Stimulated activated CD8-positive, alpha-beta memory T cell treated with anti-CD3 and anti-CD28 coated beads, Interleukin-15, amount 100 ng/mL, for 4 hours (primary cell): ENCODE measurements at places on chromosomes 6 and 20.

DNA sequence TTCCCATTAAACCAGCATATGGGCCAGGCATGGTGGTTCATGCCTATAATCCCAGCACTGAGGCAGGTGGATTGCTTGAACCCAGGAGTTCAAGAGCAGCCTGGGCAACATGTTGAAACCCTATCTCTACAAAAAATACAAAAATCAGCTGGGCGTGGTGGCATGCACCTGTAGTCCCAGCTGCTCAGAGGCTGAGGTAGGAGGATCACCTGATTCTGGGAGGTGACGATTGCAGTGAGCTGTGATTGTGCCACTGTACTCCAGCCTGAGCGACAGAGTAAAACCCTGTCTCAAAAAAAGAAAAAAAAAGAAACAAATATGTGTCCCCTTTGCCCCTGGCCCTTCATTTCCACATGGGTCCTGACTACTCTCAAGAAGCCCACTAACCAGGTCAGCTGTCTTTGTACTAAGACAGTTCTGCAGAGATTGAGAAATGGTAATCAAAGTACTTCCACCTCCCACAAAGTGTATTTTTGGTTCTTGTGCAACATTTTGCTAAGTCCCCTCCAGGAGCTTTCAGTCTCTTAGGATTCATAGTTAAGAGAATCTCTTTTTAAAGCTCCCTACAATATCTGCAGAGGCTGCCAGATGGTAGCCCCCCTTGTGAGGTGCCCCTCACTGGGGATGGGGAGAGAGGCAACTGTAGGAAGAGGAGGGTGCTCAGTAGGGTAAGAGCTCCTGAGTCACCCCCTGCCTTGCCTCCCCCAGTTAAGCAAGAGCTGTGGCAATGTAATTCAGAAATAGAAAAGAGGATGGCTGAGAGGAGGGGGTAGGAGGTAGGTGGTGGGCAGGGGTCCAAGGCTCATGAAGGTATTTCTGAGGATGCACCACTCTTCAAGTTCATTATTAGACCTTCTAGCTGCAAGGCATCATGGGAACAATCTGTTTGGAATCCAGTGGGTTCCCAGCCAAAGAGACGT, 16.5 kb upstream of the WFDC2 start:
- DNase-seq, result no peak

DNA sequence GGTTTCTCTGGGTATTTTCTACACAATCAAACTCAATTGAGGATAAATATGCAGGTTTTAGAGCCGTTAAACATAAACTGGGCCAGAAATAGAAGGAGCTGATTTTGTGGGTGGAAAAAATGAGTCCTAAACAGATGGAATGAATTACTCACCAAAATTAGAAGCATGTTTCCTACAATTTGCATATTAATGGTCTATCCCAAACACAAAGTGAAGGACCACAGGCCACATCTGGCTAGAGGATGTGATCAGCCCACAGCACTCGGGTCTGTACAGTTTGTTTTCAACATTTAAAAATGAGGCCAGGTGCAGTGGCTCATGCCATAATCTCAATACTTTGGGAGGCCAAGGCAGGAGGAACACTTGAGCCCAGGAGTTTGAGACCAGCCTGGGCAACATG, 296.3 kb downstream of the PREX1 start:
- DNase-seq, result no peak

GRCh38 chr6:130945401-130945919, 117.6 kb downstream of the EPB41L2 start:
- DNase-seq, result no peak

DNA sequence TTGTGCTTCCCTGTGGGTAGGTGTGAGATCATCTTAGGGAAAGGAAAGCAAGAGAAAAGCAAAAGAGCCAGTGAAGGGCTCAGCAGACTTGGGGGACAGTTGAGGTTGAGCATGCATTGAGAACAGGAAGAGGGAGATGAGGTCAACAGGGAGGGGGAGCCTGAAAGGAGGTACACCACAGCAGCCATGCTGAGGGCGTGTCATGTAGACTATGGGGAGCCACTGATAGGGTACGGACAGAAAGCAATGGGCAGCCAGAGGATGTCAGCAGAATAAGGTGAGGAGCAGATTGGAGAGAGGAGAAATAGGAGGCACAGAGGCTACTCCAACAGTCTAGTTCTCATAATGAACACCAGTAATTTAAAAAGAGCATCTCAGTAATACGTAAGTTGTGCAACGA, 351.1 kb upstream of the HTR1E start:
- no peak for DNase-seq

- DNase-seq, result peak; percentile 51
Measured at GRCh38 chr6:138107078-138107751, at the start of gene PERP. Gene PERP (minus strand): TSS chr6:138107419. CDS start chr6:138107340, 79 bp downstream.
